ENCODE measurements at places on chromosomes 6 and 20.
A peak's percentile ranks its signal among the peaks of the same experiment; 100 is the strongest.

GRCh38 chr20:1469925-1470571 is 3.4 kb upstream of the NSFL1C start:
- peak; percentile 61 for DNase-seq

- DNase-seq, result no peak
These were observed 27.8 kb upstream of the TLDC2 start for GRCh38 chr20:36848078-36848660.

DNA sequence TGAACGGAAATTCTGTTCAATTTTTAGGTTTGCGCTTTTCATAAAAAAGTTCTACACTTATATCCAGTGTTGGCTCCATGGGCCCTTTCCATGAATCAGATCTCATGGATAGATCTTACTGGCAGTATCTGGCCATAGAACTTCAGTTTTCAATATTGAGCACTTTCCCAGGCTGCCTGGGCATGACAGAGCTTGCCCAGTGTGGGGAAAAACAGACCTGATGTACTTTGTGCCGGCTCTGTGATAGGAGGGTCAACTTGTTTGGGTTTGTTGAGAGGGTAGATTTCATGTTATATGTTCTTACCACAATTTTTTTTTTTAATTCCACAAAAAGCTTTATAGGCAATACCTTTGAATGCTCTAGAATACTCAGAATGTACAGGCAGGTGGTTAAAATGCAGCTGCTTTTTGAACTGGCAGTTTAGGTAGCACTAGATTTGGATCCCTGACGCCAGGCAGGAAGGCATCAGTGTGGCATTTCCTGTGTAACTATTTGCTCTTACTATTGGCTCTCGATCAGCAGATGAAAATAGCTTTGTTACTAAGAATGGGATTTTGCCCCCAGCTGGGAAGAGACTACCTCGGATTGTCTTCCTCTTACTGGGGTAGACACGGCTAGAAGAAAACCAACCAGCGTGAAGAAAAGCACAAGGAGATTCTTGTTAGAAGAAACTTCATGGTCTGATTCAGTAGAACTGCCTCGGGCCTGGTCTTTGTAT is 404.9 kb upstream of the SOX4 start:
- DNase-seq, result no peak

DNA sequence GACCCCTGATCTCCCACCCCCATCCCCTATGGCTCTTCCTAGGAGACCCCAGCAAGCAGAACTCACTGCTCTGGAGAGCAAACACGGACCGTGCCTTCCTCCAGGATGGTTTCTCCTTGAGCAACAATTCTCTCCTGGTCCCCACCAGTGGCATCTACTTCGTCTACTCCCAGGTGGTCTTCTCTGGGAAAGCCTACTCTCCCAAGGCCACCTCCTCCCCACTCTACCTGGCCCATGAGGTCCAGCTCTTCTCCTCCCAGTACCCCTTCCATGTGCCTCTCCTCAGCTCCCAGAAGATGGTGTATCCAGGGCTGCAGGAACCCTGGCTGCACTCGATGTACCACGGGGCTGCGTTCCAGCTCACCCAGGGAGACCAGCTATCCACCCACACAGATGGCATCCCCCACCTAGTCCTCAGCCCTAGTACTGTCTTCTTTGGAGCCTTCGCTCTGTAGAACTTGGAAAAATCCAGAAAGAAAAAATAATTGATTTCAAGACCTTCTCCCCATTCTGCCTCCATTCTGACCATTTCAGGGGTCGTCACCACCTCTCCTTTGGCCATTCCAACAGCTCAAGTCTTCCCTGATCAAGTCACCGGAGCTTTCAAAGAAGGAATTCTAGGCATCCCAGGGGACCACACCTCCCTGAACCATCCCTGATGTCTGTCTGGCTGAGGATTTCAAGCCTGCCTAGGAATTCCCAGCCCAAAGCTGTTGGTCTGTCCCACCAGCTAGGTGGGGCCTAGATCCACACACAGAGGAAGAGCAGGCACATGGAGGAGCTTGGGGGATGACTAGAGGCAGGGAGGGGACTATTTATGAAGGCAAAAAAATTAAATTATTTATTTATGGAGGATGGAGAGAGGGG is 1.4 kb downstream of the LTA start:
- DNase-seq, result no peak

GRCh38 chr20:25126204-25127029 is 44.5 kb upstream of the VSX1 start:
- no peak for DNase-seq

DNA sequence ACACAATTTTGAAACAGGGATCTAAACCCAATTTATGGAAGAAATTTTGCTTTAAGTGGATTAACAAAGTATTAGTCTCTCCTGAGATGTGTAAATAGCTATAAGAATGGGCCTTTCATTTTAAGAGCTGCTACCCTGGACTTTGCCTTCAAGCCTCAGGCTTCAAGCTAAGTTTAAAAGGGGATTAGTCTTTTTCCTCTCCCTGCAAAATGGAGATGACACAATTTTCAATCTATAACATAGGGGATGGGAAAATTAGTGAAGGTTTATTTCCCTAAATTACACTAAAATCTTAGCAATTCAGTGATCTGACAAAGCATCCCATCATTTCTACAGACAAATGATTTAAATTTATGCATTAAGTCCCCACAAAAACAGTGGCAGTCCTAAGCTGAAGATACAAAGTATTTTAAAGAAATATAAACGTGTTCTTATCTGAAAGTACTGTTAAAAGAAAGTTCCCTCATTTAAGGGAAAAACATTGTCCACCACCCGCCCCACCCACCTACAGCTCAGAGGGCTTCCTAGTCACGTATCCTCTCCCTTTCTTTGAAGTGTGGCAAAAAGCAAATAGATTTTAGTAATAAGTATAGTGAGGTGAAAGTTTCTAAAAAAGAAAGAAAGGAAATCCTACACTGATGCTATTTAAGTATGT is 14.5 kb downstream of the ARHGAP18 start:
- no peak for DNase-seq

- no peak for DNase-seq
These were observed 188.8 kb downstream of the BACH2 start for GRCh38 chr6:90107771-90108282.

- DNase-seq, result no peak
These were observed 21.7 kb upstream of the RFPL4B start for GRCh38 chr6:112325444-112325843.

- no peak for DNase-seq
These were observed 959.8 kb downstream of the EPHA7 start for GRCh38 chr6:92459606-92460005.

- DNase-seq, result no peak
These were observed 635 bp downstream of the SLC35B3 start for GRCh38 chr6:8434727-8435092.

GRCh38 chr6:36049582-36049981 is 22.0 kb downstream of the MAPK14 start:
- no peak for DNase-seq

- no peak for DNase-seq
These were observed 31.2 kb downstream of the DOK5 start for GRCh38 chr20:54506643-54507042.

DNA sequence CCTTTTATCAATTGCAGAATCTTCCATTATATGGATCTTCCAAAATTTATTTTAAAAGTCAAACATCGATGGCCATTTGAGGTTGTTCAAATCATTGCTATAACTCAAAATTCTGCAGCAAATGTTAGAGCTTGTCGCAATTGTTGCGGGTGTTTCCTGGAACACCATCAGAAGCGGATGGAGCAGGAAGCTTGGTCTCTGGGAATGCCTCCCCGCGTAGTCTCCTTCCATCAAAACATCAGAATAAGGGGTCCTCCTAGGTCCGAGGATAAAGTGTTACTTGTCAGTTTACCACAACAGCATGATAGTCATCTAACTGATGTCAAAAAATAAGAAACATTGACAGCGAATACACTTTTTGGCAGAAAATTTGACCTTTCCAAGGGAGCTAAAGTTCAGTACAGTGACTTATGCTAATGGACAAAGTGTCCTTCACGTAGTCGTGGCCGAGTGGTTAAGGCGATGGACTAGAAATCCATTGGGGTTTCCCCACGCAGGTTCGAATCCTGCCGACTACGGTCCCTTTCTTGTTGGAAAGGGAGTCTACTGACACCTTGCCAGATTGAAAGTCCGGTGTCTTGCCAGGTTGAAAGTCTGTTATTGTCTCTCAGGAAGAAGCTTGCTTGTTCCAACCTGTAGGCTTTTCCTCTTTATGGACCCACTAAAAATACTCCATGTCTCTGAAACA is 59.0 kb upstream of the ZNF184 start:
- DNase-seq, result no peak

DNA sequence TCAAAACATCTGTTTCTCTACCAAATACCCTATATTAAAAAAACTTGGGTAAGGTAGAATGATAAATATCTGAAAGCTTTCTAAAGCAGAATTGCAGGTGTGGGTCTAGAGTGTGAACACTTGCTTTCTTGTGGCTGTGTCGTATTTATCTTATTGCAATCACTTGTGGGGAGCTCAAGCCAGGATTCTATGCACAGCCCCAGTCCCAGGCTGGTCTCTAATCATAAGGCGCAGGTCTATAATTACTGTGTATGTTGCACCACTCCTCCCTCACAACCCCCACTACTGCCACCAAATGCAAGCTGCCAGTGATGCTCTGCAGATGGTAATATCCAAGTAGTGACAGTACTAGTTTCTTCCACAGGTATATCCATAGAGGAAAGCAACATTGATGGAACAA is 2.2 kb upstream of the E2F3 start:
- no peak for DNase-seq

GRCh38 chr6:98054453-98054852 is 771.4 kb upstream of the MMS22L start:
- no peak for DNase-seq

DNA sequence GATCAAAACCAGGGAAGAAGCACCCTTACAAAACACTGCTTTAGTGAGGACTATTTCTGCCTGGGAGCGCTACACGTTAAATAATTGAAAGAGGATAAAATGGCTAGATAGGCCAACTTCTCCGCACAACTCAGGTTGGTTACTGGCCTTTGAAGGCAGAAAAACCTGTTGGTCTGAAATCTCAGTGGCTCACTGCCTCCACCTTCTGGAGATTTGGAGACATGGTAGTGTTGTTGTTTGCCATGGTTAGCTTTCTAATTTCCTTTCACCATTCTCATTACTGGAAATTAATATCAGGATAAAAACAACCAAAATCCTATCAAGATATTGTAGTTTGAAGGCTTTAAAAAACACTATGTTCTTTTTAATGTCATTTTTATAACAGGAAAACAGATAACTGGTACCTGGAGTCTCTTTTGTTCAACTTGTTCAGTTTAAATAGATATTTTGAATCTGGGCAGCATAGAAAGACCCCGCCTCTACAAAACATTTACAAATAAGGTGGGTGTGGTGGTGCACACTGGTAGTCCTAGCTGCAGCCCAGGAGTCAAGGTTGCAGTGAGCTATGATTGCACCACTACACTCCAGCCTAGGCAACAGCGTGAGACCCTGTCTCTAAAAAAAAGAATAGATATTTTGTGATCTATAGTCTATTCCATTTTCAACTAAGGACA is 27.5 kb upstream of the BCLAF1 start:
- DNase-seq, result peak; percentile 37

DNA sequence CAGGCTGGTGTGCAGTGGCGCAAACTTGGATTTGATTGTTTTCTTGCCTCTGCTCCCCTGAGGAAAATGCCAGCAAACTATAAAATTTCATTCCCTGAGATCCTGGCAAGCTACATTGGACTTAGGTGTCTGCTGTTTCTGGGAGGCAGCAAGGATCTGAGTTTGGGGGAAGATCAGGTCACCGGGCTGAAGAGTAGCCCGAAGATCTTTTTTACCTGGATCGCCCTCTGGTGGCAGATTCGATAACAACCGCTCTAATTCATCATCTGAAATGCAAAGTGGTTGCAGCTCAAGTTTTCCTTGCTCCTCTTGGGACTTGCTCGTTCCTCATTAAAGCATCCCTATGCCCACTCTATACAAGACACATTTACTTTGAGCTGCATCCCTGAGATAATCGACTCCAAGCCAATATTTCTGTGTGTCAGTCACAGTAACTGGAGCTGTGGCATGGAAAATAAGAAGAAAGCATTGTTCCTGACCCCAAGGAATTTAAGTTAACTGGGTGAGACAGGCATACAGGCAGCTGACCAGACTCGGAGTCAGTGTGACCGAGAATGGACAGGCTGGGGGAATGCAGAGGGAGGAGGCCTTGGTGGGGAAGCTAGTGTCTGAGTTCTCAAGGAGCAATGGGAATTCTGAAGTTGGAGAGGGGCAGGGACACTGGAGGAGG is 131.8 kb upstream of the PROKR2 start:
- peak; percentile 37 for DNase-seq

- DNase-seq, result no peak
These were observed 34.3 kb upstream of the MLN start for GRCh38 chr6:33837971-33838665.

DNA sequence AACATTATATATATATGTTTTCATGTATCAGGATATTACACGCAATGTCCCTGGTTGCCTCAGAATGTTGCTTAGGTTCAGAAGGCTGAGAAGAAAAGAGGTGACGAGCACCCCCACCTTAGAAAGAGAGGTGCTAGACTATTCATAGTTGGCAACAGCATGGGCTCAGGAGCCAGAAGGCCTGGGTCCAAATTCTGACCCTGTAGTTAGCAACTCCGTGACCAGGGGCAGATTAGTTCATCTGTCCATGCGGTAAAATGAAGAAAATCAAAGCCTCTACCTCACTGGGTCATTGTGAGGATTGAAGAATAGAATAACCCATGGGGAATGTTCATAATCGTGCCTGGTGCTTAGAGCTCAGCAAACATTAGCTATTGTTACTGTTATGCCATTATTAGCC is 5.4 kb upstream of the SIRT5 start:
- no peak for DNase-seq

GRCh38 chr6:31952140-31952805 is 6.4 kb downstream of the CFB start:
- peak; percentile 79 for DNase-seq

DNA sequence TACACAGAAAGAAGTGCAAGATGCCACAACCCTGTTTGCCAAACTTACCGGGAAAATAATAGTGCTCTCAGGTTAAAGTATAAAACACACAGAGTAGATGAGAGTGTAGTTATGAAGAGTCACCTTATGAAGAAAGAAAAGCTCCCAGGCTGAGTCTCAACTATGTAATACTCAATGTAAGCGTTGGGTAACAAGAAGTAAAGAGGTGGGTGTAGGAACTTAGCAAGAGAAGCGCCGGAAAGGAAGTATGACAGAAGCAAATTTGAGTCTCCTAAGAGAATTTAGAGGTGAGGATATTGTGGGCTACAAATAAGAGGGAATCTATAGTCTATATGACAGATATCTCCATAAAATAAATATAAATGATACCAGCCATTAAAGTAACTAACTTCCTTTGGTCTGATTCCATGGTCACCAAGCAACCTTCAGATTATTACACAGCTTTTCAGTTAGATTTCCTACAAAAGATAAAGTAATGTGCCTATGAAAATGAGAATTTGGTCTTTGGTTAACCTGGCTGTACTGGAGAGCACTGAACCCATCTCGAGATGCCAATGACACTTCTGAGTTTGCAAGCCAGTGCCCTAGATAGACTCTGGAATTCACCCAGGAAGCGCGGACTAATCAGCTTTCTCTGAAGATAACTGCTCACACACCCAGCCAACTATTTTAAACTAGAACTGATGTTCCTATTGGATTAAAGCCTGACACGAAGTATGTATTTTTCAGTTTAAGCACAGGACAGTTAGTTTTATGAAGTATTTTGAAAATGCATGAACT is 1.8 kb downstream of the TUBE1 start:
- no peak for DNase-seq
